ENCODE measurements at places on chromosomes 1 and 21.

DNA sequence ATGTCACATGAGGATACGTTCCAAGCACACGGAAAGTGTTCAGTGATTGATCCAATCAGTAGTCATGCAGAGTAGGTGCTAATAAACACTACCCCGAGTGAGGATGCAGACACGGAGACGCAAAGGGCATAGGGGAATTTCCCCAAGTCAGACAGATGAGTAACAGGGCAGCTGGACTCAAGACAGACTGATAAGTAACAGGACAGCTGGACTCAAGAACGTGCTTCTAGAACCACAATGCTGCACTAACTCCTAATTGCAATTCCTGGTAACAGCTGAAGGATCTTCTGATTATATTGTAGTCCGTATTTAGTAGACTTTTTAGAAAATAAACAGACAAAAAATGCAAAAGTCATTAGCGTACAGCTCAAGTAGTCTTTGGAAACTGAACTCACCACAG lies 1.9 kb upstream of the OR2T10 start:
- DNase-seq, result no peak

- DNase-seq, result no peak
Observed at GRCh38 chr1:150151291-150152181, 1.8 kb downstream of the PLEKHO1 start.

GRCh38 chr1:211648980-211649934 lies 26.2 kb downstream of the NEK2 start:
- DNase-seq, result no peak

- DNase-seq, result no peak
Observed at GRCh38 chr1:78759881-78760280, 110.2 kb downstream of the IFI44 start.

DNA sequence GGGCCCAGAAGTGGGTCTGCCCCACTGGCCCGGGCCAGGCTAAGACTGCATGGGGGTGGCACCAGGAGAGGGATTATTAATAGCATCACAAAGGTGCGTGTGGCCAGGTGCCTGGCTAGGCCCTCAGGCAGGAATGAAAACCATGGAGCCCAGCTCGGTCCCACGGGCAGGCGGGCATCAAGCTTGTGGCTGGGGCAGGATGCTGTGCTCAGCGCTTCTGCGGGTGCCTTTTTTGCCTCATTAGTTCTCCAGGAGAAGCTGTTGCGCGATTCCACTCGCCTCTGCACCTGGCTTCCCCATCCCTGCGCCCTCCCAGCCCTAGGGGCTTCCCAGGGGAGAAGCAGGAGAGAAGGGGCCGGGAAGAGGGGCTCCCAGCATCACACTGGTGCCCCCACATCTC lies 39.3 kb downstream of the CITED4 start:
- DNase-seq, result no peak

DNA sequence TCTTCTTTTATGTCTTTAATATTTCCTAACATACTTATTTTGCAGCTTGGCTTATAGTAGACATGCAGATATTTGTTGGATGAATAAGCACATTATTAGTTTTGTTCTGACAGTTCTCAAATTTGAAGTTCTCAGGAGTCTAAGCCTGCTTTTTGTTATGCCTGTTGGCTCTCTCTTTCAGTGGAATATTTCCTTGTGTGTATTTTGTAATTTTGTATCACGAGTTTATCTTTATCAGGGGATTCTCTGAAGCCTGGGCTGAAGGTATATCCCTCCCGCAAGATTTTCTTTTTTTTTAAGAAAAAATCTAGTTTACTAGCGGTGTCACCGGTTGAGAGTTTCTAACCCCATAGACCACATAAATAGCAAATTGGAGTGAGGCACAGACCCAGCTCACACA lies 105.9 kb downstream of the RGL1 start:
- no peak for DNase-seq

DNA sequence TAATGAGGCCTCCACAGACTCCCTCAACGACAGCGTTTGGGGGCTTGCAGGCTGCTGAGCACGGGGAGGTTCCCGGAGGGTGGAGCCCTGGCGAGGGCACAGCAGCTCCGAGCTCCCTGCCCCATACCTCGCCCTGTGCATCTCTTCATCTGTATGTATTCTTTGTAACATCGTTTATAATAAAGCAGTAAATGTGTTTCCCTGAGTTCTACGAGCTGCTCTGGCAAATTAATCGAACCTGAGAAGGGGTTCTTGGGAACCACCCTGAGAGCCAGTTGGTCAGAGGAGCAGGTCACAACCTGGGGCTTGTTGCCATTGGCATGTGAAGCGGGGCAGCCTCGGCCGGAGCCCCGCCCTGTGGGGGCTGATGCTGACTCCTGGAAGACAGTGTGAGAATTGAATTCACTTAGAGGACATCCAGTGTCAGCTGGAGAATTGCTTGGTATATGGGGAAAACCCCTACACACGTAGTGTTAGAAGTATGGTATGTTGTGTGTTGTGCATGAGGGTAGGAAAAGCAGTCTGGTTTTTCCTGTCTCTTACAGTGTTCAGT lies 11.5 kb downstream of the SLC37A1 start:
- no peak for DNase-seq

GRCh38 chr1:14820295-14821085 lies 222.0 kb downstream of the KAZN start:
- DNase-seq, result no peak

DNA sequence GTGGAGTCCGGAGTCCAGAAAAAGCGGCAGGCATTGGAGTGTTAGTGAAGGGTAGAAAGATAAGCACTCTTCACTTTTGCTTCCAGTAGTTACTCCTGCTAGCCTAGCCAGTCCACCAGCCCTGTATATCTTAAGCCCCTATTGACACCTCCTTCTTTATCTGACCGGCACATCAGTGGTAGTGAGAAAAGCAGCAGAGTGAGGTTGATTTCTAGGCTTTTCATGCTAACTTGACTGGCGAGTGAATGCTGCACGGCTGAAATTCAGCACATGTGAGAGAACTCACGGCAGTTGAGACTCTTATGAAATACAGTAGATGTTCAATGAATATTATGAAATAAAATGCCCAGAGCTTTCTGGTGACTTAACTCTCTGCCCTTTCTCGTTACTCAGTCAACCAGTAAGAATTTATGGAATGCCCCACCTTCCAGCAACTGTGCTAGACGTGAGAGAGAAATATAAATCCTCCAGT lies 128.2 kb downstream of the CACHD1 start:
- DNase-seq, result no peak

- no peak for DNase-seq
Observed at GRCh38 chr21:41280115-41280919, 36.3 kb upstream of the FAM3B start.

GRCh38 chr1:183761871-183762270 lies 43.0 kb upstream of the RGL1 start:
- no peak for DNase-seq

DNA sequence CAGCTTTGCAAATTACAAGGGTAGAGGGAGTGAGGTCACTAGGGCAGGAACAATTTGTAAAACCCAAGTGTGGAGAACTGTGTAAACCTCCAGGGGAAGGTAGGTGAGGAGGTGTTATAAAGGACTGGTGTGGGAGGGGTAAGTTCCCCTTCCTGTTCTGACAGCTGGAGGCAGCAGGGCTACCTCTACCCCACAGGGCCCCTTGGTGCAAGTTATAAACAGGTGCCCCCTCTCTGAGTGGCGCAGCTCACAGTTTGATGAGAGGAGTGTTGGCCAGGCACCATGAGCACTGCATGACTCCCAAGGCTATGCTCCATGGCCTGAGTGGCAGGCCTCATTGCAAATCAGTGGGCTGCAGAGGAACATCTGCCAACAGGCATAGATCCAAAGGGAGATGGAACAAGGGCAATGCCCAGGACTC lies 41.0 kb downstream of the MFSD2A start:
- DNase-seq, result no peak

DNA sequence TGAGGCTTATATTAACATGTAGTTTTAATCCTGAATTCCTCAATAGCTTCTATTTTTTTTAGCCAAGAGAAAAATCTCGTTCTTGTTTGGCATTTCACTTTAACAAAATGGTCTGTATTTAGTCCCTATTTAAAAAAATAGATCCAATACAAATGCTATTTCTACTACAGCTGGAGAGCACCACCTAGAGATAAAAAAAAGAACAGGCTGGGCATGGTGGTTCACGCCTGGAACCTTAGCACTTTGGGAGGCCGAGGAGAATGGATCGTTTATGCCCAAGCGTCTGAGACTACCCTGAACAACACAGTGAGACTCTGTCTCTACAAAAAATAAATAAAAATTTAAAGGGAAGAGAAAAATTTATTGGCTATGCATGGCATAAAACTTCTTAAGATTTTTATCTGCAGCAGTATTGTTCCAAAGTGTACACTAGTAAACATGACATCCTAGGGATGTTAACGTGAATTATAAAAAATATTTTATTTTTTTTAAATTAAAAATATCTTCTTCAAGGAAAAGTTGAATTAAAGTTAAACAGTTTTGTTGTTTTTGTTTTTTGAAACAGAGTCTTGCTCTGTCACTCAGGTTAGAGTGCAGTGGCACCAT lies 4.4 kb downstream of the ST7L start:
- DNase-seq, result no peak

GRCh38 chr1:214312530-214313051 lies 31.6 kb downstream of the SMYD2 start:
- DNase-seq, result no peak

DNA sequence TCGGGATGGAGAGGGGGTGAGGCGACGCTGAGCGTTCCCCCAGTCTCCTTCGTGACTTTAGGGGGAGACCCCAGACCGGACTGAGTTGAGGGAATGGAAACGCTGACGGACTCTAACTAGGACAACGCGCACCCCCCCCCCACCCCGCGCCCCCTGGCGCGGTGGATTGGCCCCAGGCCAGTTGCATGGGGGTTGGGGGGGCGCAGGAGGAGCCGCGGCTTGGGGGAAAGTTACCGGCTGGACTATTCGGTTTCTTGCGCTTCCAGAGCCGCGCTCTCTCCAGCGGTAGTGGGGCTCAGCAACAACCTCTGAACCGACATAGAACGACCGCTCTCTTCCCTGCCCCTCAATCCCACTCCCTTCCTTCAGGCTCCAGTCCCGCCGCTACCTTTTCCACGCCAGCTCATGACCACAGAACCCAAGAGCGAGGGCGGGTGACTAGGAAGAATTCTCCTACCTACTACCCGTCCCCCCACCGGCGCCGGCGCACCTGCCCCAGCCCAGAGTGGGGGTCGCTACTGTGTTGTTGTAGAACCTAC lies 694 bp downstream of the ZBTB7B start:
- DNase-seq, result no peak

DNA sequence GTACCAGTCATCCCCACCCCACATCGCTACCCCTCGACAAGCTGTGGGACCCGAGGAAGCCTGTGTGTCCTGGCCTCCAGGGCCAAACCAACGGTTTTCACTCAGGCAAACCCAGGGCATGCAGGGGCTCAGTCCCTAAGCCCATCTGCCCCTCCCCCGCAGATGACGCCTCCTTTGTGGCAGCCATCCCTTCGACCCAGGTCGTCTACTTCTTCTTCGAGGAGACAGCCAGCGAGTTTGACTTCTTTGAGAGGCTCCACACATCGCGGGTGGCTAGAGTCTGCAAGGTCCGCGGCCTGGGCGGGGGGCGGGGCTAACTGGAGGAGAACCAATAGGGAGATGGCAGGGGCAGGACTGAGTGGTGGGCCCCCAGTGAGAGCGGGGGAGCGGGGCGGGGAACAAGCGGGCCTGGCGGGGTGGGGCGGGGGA lies 7.4 kb downstream of the SEMA4A start:
- DNase-seq, result peak; percentile 72

DNA sequence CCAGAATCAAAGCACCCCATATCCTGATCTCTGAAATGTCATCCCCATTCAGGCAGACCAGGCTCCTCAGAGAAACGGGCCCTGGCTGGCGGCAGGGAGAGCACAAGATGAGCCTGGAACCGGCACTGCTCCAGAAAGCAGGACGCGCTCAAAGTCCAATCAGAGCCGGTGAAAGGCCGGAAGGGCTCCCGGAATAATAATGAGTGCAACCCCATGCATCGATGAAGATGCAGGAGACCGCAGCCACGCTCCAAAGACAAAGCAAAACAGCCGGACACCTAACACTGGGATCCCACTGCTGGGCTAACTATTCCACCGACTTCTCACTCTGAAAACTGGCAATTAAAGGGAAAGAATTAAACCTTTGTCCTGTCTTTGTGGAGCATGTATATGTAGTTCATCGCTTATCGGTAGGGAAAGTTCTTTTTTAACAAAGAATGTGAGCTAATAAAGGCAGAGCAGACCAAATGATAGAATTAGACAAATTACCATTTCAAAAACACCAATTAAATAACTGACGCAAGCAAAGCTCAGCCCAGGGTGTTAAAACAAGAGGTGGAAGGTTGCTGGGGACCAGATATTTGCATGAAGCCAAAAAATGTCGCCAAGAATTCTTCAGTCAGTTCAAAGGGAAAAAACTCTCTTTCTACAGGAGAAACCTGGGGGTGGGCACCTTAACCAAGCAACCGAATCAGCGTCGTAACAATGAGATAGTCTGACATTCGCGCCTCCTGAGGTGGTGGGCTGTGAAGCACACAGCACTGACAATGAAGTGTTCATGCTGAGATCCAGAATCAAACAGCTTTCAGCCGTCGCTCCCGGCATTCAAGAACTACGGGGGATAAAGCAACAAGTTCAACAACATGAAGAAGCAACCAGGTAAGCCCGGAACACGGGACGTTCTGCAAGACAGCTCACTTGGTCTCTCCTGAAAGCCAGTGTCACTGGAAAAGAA lies 95.2 kb downstream of the NPHP4 start:
- no peak for DNase-seq

DNA sequence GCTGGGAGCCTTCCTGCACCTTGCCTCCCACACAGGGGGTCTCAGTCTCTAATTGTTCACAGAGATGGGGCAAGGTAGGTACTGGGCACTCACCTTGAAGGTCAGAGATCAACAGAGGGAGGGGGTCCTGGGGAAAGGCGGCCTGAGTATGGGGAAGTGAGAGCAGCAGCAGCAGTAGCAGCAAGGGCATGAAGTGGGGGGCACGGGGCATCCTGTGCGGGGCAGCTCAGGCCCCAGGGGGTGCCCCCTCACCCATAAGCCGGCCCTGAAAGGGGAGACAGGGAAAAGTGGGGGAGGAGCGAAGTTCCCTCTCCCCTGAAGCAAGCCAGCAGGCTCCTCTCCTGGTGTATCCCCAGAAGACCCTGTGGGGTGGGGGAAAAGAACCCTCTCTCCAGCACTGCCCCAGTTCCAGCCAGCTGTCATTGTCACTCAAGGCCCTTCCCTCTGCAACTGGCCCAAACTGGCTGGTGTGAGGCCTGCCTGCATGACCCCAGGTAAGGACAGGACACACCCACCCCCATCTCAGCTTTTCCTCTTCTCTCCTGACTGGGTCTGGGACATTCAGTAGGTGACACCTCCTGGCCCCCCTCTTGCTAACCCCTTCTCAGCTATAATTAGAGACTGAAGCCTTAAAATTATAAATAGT lies 3.9 kb downstream of the SEMA6C start:
- DNase-seq, result no peak

DNA sequence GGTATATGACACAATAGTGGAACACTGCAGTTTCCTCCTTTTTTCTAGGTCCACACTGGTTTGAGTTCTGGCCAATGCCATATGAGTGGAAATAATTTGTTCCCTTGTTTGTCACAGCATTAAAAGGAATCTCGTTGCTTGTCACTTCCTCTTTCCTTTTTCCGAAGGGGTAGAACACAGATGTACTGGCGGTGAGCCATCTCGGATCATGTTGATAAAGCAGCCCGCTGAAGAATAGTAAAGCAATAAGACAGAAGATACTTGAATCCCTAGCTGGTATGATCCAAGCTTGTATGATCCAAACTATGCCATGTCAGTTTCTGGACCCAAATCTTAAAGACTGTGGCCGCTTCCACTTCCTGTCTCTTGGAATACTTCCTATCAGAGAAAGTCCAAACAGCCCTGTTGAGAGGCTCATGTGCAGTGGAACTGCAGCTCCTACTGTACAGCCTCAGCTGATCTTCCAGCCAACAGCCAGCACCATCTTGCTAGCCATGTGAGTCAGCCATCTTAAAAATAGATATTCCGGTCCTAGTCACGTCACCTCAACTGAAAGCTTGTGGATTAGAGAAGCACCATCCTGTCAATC lies 40.3 kb downstream of the CFHR5 start:
- no peak for DNase-seq
